Stimulated activated CD8-positive, alpha-beta memory T cell treated with anti-CD3 and anti-CD28 coated beads, Interleukin-7, amount 100 ng/mL, for 24 hours (primary cell): ENCODE measurements at places on chromosomes 11 and 22.

DNA sequence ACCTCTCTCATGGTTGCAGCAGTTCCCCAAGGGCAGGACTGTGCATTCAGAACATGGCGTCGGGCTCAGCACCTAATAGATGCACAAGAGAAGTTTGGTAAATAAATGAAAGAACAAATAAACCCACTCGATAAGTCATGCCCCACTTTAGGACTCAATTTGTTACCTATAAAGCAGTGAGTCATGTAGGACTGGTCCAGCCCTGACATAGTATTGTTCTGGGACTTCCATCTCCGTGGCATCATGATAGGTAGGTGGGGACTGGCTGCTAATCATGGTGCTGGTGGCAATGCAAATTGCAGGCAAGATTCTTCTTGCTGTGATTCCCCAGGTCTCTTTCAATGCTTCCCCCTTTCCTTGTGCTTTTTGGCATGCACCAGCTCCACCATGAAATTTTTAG is 118.2 kb upstream of the CSNK2A3 start:
- no peak for DNase-seq

DNA sequence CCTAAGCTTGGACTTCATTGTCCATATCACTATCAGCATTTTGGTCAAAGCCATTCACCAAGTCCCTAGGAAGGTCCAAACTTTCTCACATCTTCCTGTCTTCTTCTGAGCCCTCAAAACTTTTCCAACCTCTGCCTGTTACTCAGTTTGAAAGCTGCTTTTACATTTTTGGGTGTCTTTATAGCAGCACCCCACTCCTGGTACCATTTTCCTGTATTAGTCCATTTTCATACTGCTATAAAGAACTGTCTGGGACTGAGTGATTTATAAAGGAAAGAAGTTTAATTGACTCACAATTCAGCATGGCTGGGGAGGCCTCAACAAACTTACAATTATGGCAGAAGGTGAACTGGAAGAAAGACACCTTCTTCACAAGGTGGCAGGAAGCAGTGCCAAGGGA is 717.0 kb upstream of the CCDC90B start:
- DNase-seq = no peak

DNA sequence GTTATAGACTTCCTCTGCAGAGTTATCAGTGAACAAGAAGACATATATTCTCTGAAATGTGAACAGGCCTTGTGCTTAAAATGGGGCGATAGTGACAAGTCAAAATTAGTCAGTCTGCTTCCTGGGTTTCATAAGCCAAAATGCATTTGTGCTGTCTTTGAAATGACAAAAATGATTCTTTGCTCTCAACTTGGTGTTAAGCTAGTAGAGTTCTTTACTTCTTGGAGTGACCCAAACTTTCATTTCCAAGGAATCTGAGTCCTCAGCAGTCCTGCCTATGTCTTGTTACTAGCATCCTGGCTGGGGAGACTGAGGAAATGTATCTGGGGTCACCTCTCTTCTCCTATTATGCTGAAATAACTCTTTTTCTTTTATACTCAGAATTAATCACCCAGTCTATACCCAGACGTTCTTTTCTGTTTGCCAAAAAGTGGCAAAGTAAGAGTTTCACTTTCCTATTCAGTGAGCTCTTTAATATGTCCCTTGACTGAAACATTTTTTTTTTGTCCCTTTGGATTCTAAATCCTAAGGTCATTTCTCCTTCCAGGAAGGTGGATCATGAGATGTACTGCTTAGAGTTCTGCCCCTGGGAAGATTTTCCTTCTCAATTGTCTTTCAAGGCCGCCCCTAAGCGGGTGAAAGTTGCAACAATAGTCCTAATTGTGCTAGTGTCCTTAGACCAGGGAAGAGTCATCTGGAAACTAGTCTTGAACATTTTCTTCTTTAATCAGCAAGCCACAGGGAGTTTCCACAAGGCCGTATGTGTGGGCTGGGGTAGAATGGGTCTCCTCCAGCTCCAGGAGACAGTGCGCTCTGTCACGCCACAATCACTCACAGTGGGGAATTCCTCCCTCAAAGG is 53.0 kb upstream of the RDX start:
- DNase-seq = no peak

GRCh38 chr11:7600205-7600775 is 73.0 kb downstream of the CYB5R2 start:
- no peak for DNase-seq

GRCh38 chr11:18485913-18486528 is 30.4 kb downstream of the LDHAL6A start:
- no peak for DNase-seq

GRCh38 chr11:17573526-17573925 is 26.5 kb downstream of the OTOG start:
- no peak for DNase-seq

DNA sequence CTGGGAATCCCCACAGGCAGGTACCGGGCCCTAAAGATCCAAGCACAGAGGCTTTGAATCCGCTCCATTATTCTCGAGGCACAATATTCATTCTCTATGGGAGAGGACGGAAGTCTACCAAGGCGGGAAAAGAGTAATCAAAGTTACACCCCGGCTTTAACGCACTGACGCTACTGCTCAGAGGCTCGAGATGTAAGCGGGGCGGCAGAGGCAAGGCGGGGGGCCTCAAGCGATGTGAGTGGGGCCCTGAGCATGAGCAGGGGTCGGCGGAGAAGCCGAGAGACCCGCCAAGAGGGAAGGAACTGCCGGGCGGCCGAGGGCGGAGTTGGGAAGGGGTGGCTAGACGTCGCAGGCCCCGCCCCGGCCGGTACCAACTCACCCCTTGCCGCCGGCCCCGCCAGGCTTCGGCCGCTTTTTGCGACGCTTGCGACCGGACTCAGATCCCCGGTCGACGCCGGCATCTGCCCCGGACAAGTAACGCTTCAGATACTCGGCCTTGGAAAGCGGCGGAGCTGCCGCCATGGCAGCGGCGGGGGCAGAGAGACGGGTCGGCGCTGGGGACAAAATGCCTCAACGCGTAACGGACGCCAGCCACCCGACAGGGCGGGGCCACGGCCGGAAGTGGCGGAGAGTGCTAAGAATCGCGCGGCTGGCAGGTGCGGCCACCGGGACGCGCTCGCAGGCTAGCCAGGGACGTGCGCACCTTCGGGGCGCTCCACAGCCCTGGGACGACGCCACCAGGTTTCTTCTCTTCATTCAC is at the start of gene BUD13:
BUD13 (minus strand) TSS at position 545 of the 760 bp plus-strand sequence; CDS start at position 522, 23 bp downstream.
- DNase-seq = peak; percentile 86

GRCh38 chr11:93740031-93740729 is 1.1 kb downstream of the TAF1D start:
- DNase-seq = peak; percentile 26

- no peak for DNase-seq
These were observed 121.8 kb upstream of the PAX6 start for GRCh38 chr11:31932879-31933278.

DNA sequence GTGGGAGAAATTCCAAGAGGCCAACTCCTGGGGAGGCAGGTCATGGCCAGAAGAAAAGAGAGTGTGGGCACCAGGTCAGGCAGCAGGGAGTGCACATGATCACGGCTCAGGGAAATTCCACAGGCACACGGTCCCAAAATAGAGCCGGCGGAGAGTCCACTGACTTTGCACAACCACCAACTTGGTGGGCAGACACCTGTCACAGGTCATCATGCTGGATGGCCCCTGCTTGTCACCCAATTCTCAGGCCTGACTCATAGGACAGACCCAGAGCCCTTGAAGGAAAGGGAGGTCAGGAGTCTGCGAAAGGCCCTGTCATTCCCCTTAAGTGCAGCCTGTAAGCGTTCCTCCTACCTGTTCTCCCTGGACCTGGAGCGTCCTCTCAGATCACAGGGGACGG is 15.8 kb downstream of the APOL2 start:
- no peak for DNase-seq

DNA sequence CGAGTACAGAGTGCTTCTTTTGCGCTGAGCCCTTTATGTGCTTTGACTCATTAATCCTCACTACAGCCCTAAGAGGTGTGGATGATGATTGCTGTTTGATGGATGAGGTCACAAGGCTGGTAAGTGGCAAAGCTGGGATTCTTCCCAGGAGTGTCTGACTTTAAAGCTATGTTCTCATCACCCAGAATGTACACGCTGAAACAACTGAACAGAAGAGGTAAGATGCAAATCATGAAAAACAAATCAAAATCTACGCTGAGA is 37.7 kb upstream of the CREB3L1 start:
- DNase-seq = no peak

GRCh38 chr11:91664521-91664920 is 560.1 kb upstream of the FAT3 start:
- DNase-seq = no peak

GRCh38 chr11:70528046-70528793 is 129.9 kb downstream of the CTTN start:
- DNase-seq = no peak

GRCh38 chr22:44892243-44892642 is 117.6 kb downstream of the PHF21B start:
- no peak for DNase-seq

GRCh38 chr11:101470419-101470818 is 113.4 kb downstream of the TRPC6 start:
- DNase-seq = no peak

GRCh38 chr11:636511-637332 is at the start of gene DRD4:
Gene DRD4, plus strand, starts transcription at chr11:637269. Its CDS starts 36 bp downstream, at chr11:637305.
- DNase-seq = no peak

GRCh38 chr22:44453441-44454112 is 44.5 kb downstream of the RTL6 start:
- DNase-seq = no peak

GRCh38 chr11:130677486-130678153 is 229.2 kb downstream of the ADAMTS15 start:
- DNase-seq = no peak

GRCh38 chr22:36471341-36471821 is 10.1 kb downstream of the TXN2 start:
- no peak for DNase-seq

DNA sequence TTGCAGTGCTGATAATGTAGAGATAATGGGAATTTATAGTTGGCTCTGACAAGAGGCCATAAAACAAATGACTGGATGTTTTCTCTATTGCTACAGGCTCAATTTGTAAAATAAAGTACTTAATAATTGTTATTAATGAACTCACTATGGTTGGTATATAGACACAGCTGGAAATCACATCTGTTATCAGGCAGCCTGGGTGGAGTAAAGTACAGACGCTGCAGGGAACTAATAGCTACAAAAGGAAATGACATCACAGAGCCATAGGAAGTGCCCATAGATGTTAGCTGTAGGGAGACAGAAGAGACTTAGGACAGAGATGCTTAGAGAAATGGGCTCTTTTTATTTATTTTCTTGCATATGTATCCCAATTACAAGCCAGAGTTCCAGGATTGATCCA is 81.0 kb upstream of the SNX19 start:
- DNase-seq = no peak

DNA sequence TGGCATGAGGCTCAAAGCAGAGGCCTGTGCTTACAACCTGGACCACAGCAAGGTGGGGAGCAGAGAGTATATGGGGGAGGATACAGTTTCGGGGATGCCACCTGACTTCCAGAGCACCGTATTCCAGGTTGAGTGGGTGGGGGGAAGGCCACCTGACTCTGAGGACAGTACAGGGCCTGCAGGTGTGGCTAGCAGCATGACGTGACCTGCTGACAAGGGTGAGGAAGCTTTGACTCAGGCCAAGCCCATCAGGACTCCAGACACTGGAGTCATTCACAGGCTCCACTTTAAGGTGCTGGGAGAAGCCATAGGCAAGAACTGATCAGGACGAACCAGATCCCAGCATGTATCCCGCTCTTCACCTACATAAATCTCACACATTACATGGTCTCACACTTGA is 34.6 kb upstream of the CRTAM start:
- no peak for DNase-seq

GRCh38 chr22:22396741-22397291 is 111.7 kb downstream of the ZNF280B start:
- DNase-seq = no peak

DNA sequence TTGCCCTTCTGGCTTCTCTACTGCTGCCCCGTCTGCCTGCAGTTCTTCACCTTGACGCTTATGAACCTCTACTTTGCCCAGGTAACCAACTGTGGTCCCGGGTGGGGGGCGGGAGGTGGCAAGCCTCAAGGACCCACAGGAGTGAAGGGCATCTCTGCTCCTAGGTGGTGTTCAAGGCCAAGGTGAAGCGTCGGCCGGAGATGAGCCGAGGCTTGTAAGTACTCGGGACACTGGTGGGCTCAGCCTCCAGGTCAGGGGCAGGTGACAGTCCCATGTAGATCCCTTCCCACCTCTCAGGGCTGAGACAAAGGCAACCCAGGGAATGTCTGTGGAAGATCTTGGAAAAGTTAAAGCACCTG is 1.1 kb downstream of the GPR137 start:
- no peak for DNase-seq

- DNase-seq = no peak
These were observed 5.8 kb upstream of the PAMR1 start for GRCh38 chr11:35531246-35531645.

GRCh38 chr22:49271369-49271727 is 556.3 kb downstream of the BRD1 start:
- no peak for DNase-seq

DNA sequence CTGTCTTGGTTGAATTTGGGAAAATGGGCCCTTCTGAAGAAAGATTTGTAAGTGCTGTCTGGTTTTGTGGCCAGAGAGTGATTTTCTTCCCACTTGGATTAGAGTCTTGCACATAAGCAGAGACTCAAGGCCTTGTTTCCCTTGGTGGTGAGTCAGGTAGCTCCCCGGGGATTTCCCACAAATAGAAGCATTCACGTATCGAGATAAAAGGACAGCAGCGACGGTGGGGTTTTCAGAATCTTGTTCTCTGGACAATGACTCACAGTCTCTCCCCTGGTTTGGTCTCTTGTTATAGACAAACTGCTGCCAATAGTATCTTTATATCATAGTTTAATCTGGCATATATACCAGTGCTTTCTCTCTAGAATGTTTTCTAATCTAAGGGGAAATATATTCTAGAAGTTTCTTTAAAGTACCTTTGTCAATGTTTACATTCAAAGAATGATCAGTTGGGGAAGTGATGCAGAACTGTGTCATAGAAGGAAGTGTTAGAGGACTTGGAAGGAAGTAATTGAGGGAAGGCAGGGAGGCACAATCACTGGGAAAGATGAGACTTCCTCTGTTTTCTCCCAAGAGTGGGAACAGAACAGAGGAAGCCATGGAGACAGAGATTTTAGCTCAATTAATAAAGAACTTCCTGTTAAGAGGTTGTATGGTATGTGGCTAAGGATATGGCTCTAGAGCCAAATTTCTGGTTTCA is 18.1 kb downstream of the POLA2 start:
- DNase-seq = no peak

GRCh38 chr22:27247701-27248434 is 553.7 kb downstream of the MN1 start:
- no peak for DNase-seq

DNA sequence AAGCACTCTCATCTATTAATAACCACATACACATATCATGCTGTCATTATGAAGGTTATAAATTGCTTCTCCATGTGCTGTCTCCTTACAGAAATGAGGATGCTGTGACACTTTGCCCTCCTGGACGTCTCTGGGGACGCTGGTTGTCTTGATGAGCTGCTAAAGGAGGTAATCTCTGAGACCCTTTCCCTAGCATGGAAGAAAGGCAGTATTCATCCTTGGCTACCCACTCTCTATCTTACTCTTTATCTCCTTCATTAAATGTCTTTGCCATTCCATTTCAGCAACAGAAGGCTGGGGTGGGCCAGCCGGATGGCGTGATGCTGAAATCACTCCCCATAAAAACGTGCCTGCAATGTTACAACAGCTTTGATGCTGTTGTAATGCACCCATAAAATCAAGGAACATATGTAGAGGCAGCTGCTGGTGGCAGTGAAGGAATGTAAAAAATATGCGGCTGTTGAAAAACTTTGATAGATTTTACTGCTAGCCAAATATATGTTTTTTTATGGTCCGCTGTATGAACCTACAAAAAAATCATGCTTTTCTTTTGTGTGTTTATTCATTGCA is 715.1 kb upstream of the API5 start:
- DNase-seq = no peak
